Astrocyte of the hippocampus (primary cell): ENCODE measurements at places on chromosomes 6 and 20.

GRCh38 chr6:47360388-47360787 lies 50.7 kb upstream of the TNFRSF21 start:
- DNase-seq, result no peak

DNA sequence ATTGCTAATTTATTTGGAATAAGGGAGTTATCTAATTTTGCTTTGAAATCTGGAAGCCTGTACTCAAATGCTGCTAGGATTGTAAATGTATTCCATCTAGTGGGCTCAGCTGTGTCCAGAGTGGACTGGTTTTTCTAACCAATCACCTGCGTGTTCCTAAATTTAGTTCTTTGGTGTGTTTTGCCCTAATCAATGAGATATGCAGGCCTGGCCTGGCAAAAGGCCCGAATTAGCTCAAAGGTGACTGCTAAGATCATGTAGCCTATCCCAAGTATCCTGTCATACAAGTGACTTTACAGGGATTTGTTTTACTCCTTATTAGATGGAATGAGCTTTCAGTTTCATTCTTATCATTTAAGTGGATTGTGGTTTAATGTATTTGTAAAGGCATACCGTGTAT lies 51.3 kb upstream of the ARMC2 start:
- no peak for DNase-seq

DNA sequence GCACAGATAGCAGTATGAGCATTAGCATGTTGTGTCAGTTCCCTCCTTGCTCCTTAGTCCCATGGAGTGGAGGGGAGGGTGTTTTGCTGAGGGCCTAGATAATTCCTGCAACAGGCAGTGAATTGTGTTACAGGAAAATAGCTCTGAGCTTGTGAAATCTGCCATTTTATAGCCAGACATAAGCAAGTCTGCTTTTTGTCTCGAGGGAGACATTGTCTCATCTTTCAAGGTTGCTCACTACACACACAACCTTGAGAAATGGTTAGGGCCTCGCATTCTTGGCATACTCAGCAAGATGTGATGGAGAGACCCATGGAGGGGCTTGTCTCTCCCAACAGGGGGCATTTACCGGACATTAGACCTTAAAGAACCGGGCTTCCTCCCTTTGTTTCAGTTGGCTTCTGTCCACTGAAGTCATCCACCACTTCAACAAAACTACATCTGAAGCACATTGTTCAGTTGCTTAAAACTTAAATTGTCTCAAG lies 108.0 kb upstream of the FOXO3 start:
- DNase-seq, result peak; percentile 58

GRCh38 chr6:118281291-118281690 lies 266.8 kb upstream of the PLN start:
- no peak for DNase-seq

DNA sequence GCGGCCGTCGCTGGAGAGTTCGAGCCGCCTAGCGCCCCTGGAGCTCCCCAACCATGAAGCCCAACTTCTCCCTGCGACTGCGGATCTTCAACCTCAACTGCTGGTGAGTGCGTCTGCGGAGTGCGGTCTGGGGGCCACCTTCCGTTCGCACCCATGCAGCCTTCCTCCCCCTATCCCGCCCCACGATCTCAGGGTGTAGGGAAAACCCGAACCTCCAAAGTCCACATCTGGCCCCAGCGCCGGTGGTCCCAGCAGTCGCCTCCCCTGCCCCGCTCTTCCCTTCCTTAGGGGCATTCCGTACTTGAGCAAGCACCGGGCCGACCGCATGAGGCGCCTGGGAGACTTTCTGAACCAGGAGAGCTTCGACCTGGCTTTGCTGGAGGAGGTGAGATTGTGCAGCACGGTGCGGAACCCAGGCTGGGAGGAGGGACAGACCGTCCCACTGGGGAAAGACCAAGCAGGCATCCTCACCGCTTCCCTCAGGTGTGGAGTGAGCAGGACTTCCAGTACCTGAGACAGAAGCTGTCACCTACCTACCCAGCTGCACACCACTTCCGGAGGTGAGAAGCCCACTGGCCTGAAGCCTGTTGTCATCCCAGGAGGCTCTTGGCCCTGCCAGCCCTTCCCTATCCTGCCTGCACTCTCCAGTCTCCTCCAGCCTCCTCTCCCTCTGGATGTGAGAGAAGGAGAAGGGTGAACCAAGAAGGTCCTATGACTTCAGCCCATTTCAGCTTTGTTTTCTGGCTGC lies 719 bp downstream of the SMPD2 start:
- DNase-seq, result peak; percentile 73

GRCh38 chr6:33316603-33317418 lies 733 bp downstream of the ZBTB22 start:
- no peak for DNase-seq

DNA sequence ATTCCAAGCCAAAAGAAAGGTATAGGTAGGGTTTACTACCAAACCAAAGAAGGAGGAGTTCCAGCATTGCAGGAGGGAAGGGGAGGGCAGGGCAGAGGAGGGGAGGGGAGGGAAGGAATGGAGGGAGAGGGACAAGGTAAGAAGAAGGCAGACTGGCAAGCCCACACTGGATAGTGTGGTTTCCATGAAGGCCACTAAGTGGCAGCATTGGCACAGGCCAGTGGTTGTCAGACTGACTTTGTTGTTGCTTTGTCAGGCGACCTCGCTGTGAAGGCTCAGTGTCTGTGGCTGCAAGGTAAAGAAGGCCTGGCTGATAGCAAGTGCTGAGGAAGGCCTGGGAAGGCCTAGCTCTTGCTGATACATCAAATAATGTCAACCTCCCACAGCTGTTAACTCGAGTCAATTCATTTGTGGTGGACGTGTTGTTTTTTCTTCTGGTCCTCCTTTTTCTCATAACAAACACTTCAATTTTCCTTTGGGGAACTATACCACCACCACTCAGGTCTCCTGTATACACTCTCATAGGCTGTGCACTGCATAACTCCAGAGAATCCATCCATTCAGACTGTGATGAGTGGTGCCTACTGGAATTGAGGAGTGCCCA lies 7.7 kb upstream of the ZNF334 start:
- DNase-seq, result peak; percentile 77

- DNase-seq, result no peak
Measured at GRCh38 chr6:36501686-36502085, 45.6 kb downstream of the STK38 start.

DNA sequence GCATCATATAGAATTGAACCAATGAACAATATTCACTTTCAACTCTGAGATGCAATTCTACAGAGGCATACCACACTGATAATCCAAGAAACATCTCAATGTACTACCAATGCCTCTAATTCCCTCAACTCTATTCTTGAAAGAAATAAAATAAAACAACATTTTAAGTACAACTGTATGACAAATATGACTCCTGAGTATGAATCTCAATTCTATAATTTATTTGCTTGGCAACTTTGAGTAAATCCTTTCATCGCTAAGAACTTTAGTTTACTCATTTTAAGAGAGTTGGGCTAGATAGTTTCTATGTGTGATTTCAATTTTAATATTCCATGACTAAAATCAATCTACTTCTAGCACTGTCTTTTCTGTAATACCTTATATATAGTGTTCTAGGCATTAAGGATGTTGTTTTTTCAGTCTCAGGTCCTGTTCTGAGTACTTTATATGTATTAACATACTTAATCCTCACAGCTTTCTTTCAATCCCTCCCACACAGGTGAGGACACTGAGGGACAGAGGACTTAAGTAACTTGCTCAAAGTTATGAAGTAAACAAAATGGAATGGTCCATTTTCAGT lies 33.4 kb downstream of the GOPC start:
- DNase-seq, result no peak

- peak; percentile 65 for DNase-seq
Measured at GRCh38 chr6:127118298-127119101, at the start of gene RSPO3. TSS of gene RSPO3 (plus strand) at chr6:127118671. CDS start at chr6:127119193, 522 bp downstream.

DNA sequence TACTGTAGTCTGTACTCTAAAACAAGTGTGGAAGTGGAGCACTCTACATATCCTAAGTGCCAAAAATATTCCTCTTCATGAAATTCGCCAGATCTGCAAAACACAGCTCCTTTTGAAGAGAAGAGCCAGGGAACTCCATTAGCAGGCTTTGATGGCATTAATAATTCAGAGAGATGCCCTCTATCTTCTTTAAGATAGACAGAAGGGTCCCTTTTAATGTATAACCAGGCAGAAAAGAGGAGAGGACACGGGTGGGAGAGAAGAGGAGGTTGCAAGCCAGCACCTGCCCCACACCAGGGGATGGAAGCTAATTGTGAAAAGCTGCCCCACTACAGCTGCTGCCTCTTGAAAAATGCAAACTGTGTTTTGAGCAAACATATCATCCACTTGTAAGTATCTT lies 3.7 kb upstream of the RFPL4B start:
- DNase-seq, result no peak

- DNase-seq, result no peak
Measured at GRCh38 chr20:62736026-62736406, 27.4 kb downstream of the NTSR1 start.

DNA sequence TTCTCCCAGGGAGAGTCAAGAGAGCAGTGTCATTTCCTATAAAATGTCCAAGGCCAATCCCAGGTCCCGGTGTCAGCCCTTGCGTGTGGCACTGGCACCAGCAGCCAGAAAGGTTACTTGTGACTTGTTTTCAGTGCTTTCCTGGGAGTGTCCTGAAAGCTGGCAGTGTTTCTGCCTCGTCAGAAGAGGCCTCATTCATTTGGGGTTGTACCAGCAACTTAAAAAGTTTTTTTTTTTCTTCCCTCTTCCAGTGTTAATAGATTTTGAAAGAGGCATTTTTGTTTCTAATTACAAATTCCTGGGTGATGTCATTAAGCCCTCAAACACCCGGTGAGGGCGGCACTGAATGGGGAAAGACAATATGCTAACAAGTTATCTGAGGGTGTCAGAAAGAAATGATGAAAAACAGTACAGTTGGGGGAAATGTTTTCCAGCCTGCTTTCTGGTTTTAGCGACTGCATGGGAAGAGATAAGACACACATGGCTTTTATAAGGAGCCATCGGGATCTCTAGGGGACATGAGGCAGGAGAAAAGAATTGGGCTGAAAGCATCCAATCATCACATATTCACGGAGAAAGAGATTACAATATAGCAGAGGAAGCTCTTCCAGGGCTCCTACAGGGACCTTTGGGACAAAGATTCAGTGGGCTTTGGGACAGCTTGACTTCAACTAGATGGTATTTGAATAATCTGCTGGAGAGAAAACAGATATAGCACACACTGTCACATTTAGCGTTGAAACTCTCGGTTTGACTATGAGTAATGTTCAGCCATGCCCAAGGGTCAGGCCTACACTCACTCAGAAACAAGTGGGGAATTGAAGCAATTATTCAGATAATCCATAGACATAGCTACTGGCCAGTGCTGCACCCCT lies 153.0 kb downstream of the BCAS1 start:
- DNase-seq, result peak; percentile 65

DNA sequence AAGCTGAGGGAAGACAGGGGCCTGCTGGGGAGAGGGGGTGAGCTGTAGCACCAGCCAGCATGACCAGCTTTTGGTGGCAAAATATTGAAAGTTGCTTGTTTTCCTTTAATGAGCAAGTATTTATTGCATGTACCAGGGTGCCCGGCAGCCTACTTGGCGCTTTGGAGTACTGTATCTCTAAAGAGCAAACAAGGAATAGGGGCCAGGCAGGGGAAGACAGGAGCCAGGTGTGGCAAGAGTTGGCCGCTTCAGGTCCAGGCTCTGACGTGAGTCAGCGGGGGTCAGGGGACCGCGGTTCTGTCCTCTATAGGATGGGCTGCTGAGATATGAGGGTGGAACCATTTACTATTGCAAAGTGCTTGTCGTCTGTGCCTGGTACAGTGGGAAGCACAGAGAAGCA lies 63.1 kb downstream of the PSMG4 start:
- no peak for DNase-seq

GRCh38 chr6:161354276-161354840 lies 80.5 kb upstream of the AGPAT4 start:
- no peak for DNase-seq

GRCh38 chr6:71228461-71229041 lies 60.1 kb upstream of the OGFRL1 start:
- DNase-seq, result no peak

- DNase-seq, result peak; percentile 5
Measured at GRCh38 chr20:38806855-38807655, 1.6 kb downstream of the PPP1R16B start.

DNA sequence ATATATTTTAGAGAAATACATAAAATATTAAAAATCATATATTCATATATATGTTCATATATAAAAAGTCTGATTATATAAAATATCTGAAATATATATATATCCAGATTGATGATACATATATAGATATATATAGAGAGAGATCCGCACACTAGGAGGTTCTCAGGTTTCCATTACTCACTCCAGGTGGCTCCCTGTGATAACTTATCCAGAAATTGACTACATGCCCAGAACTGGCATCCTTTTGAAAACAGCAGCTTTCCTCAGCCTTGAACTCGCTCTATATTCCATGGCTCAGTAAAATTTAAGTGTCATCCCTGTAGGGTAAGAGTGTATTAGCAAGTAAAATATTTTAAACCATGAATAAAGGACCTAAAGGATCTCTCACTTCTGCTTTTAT lies 206.8 kb downstream of the TINAG start:
- peak; percentile 25 for DNase-seq
